NCI-H187 (cell line): ENCODE measurements at places on chromosomes 2 and 18.

DNA sequence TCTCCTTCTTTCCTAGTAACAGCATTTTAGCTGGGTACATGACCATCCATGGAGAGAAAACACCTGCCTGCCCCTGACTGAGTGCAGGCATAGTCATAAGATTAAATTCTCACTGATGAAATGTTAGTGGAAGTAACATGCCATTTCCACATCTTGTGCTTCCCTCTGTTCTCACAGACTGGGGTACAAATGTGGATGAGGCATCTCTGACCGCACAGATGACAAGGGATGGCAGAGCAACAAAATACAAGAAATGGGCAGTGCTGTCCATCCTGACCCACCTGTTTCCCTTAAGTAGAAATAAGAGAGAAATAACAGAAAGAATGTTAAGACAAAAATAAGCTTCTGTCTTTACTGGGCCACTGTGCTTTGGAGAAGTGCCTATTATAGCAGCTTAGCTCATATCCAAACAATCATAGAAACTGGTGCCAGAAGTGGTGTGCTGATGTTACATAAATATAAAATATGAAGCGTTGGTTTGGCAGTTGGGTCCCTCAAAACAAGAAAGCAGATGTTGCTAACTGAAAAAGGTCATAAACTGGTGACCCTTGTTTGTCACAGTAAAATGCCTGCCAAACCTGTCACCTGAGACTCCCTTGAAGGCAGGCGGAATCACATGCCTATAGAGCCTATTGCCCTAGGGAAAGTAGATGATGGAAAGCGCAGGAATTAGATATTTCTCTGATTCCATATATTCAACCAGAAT is 72.4 kb upstream of the CCDC150 start:
- DNase-seq, result no peak

- DNase-seq, result no peak
Measured at GRCh38 chr2:67561457-67561965, 164.4 kb downstream of the ETAA1 start.

- no peak for DNase-seq
Measured at GRCh38 chr18:39960550-39960949, 1994.5 kb upstream of the PIK3C3 start.

GRCh38 chr2:205763708-205764211 is 81.5 kb downstream of the NRP2 start:
- no peak for DNase-seq

GRCh38 chr2:106561356-106561755 is 74.2 kb downstream of the CD8B2 start:
- no peak for DNase-seq

GRCh38 chr2:125169764-125170146 is 1144.7 kb downstream of the CNTNAP5 start:
- DNase-seq, result no peak

GRCh38 chr2:23624378-23624777 is 239.4 kb downstream of the KLHL29 start:
- DNase-seq, result no peak

GRCh38 chr2:151056870-151057269 is 204.8 kb downstream of the RBM43 start:
- no peak for DNase-seq

- no peak for DNase-seq
Measured at GRCh38 chr18:25830787-25831186, 259.6 kb downstream of the SS18 start.

DNA sequence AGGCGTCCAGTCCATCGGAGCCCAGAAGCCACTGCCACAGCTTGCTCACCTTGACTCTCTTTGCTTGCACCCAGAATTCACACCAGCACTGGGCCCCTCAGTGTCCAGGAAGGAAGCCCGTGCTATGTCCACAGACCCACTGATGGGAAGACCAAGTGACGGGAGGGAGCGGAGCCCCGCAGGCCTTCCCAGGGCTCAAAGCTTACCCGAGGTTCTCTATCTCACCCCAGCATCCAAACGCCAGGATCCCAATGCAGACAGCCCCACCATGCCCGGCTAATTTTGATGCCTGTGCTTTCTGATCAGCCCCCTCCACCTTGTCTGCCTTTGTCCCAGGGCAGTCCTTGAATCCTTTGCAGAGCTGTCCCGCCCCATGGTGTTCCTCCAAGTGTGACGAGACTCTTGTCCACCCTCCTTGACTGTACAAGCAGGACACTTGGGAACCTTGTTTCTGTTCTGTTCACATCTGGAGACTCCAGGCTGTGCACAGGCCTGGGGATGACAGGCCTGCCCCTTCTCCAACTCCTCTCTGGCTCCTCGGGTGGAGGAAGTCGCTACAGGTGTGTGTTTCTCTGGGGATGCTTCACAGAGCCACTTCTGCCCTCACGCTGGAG is 12.0 kb downstream of the NPPC start:
- DNase-seq, result no peak

DNA sequence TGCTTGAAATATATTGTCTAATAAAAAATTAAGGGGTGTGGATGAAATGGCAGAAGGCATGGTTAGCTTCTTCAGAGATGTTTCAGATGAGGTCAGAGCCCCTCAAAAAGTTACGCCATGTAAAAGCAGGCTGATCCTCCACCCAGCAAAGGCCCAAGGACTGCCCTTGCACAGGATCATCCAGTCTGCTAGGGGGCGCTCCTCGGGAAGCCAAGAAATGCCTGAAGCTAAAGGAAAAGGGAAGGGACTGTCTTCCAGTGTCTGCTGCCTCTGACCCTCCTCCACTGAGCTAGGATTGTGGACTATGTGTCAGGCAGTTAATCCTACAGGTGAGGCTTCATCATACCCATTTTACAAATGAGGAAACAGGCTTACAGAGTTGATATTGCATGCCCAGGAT is 33.8 kb upstream of the TEX51 start:
- DNase-seq, result no peak

GRCh38 chr2:39379643-39380524 is 57.2 kb downstream of the MAP4K3 start:
- no peak for DNase-seq

GRCh38 chr18:44973282-44973681 is 292.6 kb downstream of the SETBP1 start:
- no peak for DNase-seq

- DNase-seq, result no peak
Measured at GRCh38 chr2:50402654-50402960, 629.3 kb downstream of the NRXN1 start.

GRCh38 chr18:47936952-47937351 is 6.5 kb upstream of the SMAD2 start:
- DNase-seq, result no peak

DNA sequence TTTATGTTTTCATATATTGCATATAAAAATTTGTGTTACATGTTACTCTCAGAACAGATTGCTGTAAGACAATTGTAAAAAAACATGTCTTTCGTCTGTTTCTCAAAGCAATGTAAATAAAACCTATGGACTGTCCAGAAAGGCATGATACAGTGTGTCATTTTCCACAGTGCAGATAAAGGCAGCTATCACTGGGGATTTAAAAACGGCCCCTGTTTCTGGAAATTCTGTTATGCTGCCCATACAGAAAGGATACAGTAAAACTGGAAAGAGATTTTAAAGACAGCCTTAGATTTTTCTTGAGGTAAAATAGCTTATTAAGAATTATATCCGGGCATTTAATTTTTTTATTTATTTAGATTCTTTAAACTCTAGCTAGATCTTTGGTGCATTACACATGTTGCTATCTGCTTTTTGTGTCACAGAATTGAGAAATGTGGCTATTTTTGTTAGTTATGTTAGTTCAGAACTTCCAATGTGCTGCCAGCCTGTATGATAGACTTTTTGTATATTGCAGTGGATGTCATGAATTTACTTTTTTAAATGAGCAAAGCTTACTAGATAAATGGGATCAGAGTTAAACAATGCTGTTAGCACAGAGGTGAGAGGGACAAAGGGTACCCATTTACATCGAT is 859 bp upstream of the INO80D start:
- no peak for DNase-seq

DNA sequence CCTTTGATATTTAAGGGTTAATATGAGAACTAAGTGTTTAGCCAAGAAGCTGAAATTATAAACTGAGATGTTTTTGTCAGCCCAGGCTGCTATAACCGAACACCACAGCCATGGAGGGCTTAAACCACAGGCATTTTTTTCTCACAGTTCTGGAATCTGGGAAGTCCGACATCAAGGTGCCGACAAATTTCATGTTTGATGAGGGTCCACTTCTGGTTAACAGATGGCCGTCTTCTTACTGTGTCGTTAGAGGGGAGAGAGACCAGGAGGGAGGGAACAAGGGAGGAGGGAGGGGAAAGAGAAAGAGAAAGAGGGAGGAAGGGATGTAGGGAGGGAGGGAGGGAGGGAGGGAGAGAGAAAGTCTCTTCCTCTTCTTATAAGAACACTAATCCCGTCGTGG is 6.5 kb upstream of the CNDP2 start:
- DNase-seq, result no peak

- no peak for DNase-seq
Measured at GRCh38 chr2:232633413-232634205, at the start of gene EFHD1. Gene EFHD1 (plus strand): TSS chr2:232633604. CDS start chr2:232633705, 101 bp downstream.

- DNase-seq, result no peak
Measured at GRCh38 chr2:14638488-14638887, 6.0 kb downstream of the LRATD1 start.

- DNase-seq, result no peak
Measured at GRCh38 chr18:13435586-13436333, 217.2 kb downstream of the LDLRAD4 start.

DNA sequence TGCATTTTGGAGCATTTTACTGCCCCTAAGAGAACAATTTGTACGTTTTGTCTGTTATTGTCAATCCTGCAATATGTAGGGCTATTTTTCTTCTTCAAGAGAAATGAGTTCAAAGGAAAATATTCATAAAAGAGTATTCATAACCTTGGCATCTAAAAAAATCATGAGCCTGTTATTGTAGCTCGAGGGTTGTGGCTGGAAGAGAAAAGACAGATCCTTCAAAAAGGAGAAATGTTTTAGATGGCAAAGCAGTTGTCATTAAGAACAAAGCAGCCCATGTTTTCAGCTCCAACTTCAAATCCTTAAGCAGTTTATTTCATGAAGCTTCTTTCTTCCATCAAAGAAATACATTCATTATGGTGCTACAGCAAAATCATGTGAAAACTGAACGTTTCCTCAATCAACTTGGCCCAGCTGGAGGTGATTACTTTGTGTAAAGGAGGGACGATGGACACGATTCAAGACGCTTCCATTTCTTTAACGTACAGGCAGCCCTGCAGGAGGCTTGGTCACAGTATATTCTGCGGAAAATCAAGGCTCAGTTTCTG is 31.4 kb downstream of the QPCT start:
- DNase-seq, result no peak

DNA sequence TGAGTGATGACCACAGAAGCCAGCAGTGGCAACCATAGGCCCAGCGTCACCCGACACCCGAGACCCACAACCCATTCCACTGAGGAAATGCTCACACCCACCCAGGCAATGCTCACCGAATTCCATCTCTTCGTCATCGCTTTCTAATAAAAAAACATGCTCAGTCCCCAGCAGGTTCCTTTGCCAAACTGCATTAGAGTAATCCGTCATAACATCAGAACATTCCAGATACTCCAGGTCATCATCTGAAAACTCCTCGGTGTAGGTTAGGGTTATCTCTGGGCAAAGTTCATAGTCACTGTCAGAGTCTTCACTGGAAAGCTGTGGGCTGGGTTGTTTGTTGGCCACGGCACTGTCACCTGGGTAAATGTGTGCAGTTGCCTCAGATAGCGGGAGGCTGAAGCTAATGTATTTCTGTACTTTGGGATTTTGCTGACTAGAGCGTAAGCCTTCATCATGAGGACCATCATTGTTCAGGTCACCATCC is 49.3 kb downstream of the ALPK2 start:
- no peak for DNase-seq

DNA sequence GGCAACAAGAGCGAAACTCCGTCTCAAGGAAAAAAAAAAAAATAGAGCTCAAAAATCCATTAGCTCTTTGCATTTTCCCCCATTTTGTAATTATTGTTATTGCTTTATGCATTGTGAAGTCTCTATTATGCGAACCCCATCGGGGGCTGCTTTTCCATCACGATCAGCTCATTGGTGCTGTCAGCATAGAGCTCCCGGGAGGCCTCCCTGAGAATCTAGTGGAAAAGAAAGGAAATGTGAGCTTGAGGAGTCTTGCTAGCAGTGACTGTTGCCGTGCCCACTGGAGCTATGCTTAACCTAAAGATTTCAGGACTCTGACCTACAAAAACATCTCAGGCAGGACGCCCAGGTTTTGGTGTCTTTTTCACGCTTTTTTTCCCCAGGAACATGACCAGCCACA is 102.6 kb upstream of the NDUFV2 start:
- no peak for DNase-seq

DNA sequence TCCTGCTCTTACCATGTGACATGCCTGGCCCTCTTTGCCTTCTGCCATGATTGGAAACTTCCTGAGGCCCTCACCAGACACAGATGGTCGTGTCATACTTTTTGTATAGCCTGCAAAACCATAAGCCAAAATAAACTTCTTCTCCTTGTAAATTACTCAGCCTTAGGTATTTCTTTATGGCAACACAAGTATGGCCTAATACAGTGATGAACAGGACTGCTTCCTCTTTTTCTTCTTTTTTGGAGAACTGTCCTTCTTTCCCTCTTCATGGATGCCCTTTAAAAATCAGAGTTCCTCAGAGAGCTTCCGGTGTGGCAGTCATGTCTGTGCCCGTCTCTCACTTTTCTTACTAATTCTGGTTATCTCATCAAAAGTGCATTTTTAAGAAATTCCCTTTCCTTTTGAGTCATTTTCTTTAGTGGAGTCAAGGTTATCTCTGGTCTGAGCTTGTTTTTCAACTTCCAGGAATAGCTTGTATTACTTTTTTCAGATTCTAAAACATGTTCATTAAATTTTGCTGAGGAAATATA is 9.2 kb upstream of the IL1A start:
- DNase-seq, result no peak

DNA sequence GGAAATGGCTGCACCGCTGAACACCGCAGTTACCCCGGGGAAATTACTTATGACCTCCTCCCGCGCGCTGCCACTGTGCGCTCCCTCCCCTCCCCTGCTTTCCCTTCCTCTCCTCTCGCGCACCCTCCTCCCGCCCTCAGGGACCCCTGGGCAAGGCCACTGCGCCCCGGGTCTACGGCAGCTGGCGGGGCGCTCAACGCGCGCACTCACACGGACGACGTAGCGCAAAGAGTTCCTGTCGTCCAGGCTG is 7.9 kb downstream of the ALPP start:
- no peak for DNase-seq

DNA sequence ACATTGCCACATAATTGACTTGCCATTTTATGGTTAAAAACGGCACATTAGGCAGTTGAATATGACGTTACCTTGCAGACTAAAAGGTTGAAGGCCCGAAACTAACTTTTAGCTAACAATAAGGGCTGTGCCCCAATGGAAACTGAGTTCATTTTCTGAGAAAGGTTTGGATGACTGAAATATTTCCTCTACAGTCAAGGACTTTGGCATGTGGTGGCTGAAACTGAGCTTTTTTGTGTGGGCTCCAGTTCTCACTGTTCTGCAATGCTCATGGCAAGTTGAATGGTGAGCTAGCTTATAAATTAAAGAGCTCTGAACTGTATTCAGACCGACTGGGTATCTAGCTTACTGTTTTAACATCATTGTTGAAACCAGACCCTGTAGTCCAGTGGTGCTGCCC is 23.8 kb upstream of the TXNDC2 start:
- DNase-seq, result no peak
